Sigmoid colon (tissue), 7 donors: ENCODE measurements at places on chromosomes 6 and 20. TPM values are rescaled to one million over a fixed set of nuclear protein-coding genes. Genes with fewer than 3 reads are reported as not detected.

The METTL24 gene
- 41.3 TPM for total RNA-seq

The GNRH2 gene
- total RNA-seq: not detected

The ESR1 gene
- 1.2 TPM for total RNA-seq

The RAET1L gene
- not detected for total RNA-seq

The LY6G6C gene
- total RNA-seq: not detected

The ZSCAN16 gene
- total RNA-seq: 6.9 TPM

The OR10C1 gene
- total RNA-seq: not detected

The WFDC2 gene
- total RNA-seq: 94.1 TPM

The RFX6 gene
- total RNA-seq: not detected

The GMDS gene
- total RNA-seq: 3.6 TPM

The C20orf204 gene
- 0.33 TPM for total RNA-seq

The SNRPB gene
- 137 TPM for total RNA-seq

The APOBEC2 gene
- 1.1 TPM for total RNA-seq

The NMBR gene
- total RNA-seq: not detected

The STMND1 gene
- total RNA-seq: 0.36 TPM

DNA sequence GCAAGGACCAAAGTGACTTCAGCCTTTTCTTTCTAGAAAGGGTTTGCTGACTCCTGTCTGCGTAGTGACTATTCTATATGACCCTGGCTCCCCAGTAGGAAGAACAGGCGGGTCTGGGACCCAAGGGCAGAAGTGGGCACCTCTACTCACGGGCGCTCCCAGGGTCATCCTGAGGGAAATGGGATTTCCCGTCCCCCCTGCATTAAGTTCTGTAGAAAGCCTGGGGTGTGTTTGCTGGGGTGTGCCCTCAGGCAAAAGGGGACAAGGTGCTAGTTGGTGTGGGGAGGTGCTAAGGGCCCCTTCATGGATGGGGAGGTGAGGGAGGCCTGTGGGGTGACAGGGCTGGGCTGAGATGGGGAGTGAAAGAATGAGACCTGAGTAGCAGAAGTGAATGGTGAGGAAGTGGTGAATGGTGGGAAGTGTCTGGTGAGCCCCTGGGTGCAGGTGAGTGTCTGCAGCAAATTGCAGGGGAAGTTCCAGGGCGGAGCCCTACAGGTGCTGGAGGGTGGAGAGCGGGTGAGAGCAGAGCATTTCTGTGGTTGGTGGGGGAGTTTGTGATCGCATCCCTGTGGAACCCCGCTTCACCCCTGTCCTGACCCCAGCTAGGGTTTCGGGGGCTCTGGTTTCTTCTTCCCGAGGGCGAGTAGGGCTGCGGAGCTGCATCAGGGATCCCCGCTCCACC is 21.1 kb downstream of the RAET1L start:
- no peak overlapping the region for H3K27ac ChIP-seq
- H3K4me1 ChIP-seq: no peaks in the 10 kb centered on the region
- H3K27me3 ChIP-seq: peaks cover 62% of the 10 kb centered on the region

- peaks cover 37% of the 10 kb centered on the region for H3K4me1 ChIP-seq
- no peaks in the 10 kb centered on the region for H3K27me3 ChIP-seq
- peak overlapping the region; percentile 58 for H3K27ac ChIP-seq
- no peak for DNase-seq
- H3K4me3 ChIP-seq: no peak overlapping the region
Observed at GRCh38 chr6:20217891-20218290, 5.6 kb upstream of the MBOAT1 start.

GRCh38 chr6:119479860-119480655 is 130.5 kb upstream of the MAN1A1 start:
- H3K4me1 ChIP-seq: peaks cover 19% of the 10 kb centered on the region
- peak overlapping the region; percentile 37 for H3K27ac ChIP-seq
- H3K36me3 ChIP-seq: no peaks in the 10 kb centered on the region

- H3K27ac ChIP-seq: no peak overlapping the region
- no peak for DNase-seq
- H3K36me3 ChIP-seq: no peaks in the 10 kb centered on the region
- H3K27me3 ChIP-seq: no peaks in the 10 kb centered on the region
- H3K4me1 ChIP-seq: no peaks in the 10 kb centered on the region
Observed at GRCh38 chr6:41652866-41653652, 14.8 kb downstream of the MDFI start.

- peaks cover 34% of the 10 kb centered on the region for H3K4me1 ChIP-seq
- no peaks in the 10 kb centered on the region for H3K36me3 ChIP-seq
- no peak overlapping the region for H3K27ac ChIP-seq
- no peak for DNase-seq
Observed at GRCh38 chr6:6583836-6584235, 4.7 kb upstream of the LY86 start.

- no peak for DNase-seq
- H3K4me3 ChIP-seq: no peak overlapping the region
- peaks cover 57% of the 10 kb centered on the region for H3K4me1 ChIP-seq
- H3K27me3 ChIP-seq: no peaks in the 10 kb centered on the region
- H3K27ac ChIP-seq: no peak overlapping the region
Observed at GRCh38 chr20:48329031-48329615, 498.7 kb downstream of the PREX1 start.

GRCh38 chr20:29297411-29298270 is 1959.8 kb upstream of the DEFB115 start:
- H3K27ac ChIP-seq: no peak overlapping the region
- no peaks in the 10 kb centered on the region for H3K36me3 ChIP-seq

GRCh38 chr6:150915880-150916265 is 50.4 kb downstream of the MTHFD1L start:
- H3K4me1 ChIP-seq: no peaks in the 10 kb centered on the region
- H3K4me3 ChIP-seq: no peak overlapping the region

DNA sequence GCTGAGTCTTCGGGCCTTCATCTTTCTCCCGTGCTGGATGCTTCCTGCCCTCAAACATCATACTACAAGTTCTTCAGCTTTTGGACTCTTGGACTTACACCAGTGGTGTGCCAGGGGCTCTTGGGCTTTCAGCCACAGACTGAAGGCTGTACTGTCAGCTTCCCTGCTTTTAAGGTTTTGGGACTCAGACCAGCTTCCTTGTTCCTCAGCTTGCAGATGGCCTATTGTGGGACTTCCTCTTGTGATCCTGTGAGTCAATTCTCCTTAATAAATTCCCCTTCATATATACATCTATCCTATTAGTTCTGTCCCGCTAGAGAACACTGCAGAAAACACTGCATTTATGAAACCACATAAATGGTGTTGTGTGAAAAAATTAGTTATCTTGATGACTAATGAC is 13.9 kb upstream of the BCLAF1 start:
- DNase-seq: no peak
- H3K27me3 ChIP-seq: no peaks in the 10 kb centered on the region
- no peaks in the 10 kb centered on the region for H3K36me3 ChIP-seq

GRCh38 chr6:21740376-21741124 is 147.0 kb downstream of the SOX4 start:
- H3K27me3 ChIP-seq: no peaks in the 10 kb centered on the region
- H3K4me1 ChIP-seq: no peaks in the 10 kb centered on the region
- H3K27ac ChIP-seq: peak overlapping the region; percentile 51
- DNase-seq: no peak
- H3K4me3 ChIP-seq: no peak overlapping the region

DNA sequence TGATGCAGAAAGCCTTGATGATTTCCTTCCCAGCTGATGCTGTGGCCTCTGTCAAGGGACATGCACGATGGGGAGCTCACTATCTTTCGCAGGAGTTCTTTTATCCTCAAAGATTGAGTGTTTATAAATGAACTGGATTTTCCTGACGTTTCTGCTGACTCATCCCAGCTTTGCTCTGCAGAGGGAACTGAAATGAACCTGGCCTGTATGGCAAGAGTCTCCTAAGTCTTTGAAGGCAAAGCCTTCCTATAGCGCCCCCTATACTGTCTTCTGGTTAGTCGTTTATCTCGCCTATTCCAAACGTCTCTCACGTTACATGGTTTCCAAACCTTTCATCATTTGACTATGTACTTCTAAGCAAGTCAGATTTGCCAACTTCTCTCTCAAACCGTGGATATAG is 565.3 kb downstream of the KIF16B start:
- H3K4me1 ChIP-seq: peaks cover 4% of the 10 kb centered on the region
- no peak for DNase-seq
- H3K27ac ChIP-seq: no peak overlapping the region

- no peaks in the 10 kb centered on the region for H3K4me1 ChIP-seq
- peak overlapping the region; percentile 43 for H3K27ac ChIP-seq
- H3K4me3 ChIP-seq: no peak overlapping the region
- H3K27me3 ChIP-seq: no peaks in the 10 kb centered on the region
Observed at GRCh38 chr6:42103753-42104094, 38.7 kb downstream of the C6orf132 start.

- H3K27ac ChIP-seq: no peak overlapping the region
- peaks cover 26% of the 10 kb centered on the region for H3K4me1 ChIP-seq
- DNase-seq: no peak
- H3K4me3 ChIP-seq: no peak overlapping the region
- peaks cover 88% of the 10 kb centered on the region for H3K27me3 ChIP-seq
- H3K36me3 ChIP-seq: no peaks in the 10 kb centered on the region
Observed at GRCh38 chr6:166166314-166167257, 1.1 kb downstream of the TBXT start.

GRCh38 chr6:122818866-122819265 is 29.8 kb downstream of the SMPDL3A start:
- no peaks in the 10 kb centered on the region for H3K27me3 ChIP-seq
- H3K36me3 ChIP-seq: no peaks in the 10 kb centered on the region
- no peak overlapping the region for H3K4me3 ChIP-seq
- no peak for DNase-seq
